ENCODE measurements at places on chromosomes 1 and 21.

GRCh38 chr1:156082309-156083091 lies at the start of gene MEX3A:
MEX3A (minus strand) TSS chr1:156082465; CDS start chr1:156081998, 467 bp downstream.
- DNase-seq, result peak; percentile 37

GRCh38 chr21:38267991-38268863 lies 11.4 kb downstream of the KCNJ15 start:
- no peak for DNase-seq

- DNase-seq, result no peak
These were observed at the start of gene SYNC for GRCh38 chr1:32702599-32703478. SYNC (minus strand) TSS chr1:32702770; CDS start chr1:32702660, 110 bp downstream.

- no peak for DNase-seq
These were observed 12.8 kb upstream of the TMEM200B start for GRCh38 chr1:29136391-29136915.

- DNase-seq, result no peak
These were observed 51.1 kb downstream of the ATF6 start for GRCh38 chr1:161817176-161817730.

Measured in stimulated activated CD8-positive, alpha-beta memory T cell treated with anti-CD3 and anti-CD28 coated beads, Interleukin-7, amount 100 ng/mL, for 1 hour (primary cell).